ENCODE measurements at places on chromosomes 7 and 10. TPM values are rescaled to one million over a fixed set of nuclear protein-coding genes. Genes with fewer than 3 reads are reported as not detected.

GRCh38 chr10:68559841-68560185 is 324 bp upstream of the TET1 start:
- peak overlapping the region; percentile 52 for H3K4me3 ChIP-seq
- H3K4me1 ChIP-seq, result peaks cover 20% of the 10 kb centered on the region
- peaks cover 65% of the 10 kb centered on the region for H3K27me3 ChIP-seq
- peak; percentile 49 for DNase-seq

The GPR141 gene
- total RNA-seq, result not detected

GRCh38 chr7:33905389-33906032 is at the start of gene BMPER:
TSS of gene BMPER (plus strand) at chr7:33905539. CDS start at chr7:33905614, 75 bp downstream.
- peak within 1 kb of the TSS; percentile 57 for H3K4me3 ChIP-seq
- DNase-seq, result no peak
- H3K27ac ChIP-seq, result no peak within 1 kb of the TSS
- no peaks in the 10 kb centered on the region for H3K36me3 ChIP-seq
- H3K27me3 ChIP-seq, result peaks cover 78% of the 10 kb centered on the region

The RABGEF1 gene
- total RNA-seq, result 21.7 TPM

- peak; percentile 18 for DNase-seq
- H3K4me1 ChIP-seq, result no peaks in the 10 kb centered on the region
- no peak overlapping the region for H3K27ac ChIP-seq
- no peaks in the 10 kb centered on the region for H3K27me3 ChIP-seq
- no peaks in the 10 kb centered on the region for H3K36me3 ChIP-seq
Measured at GRCh38 chr7:45593877-45594276, 19.7 kb downstream of the ADCY1 start.

- H3K27me3 ChIP-seq, result peaks cover 3% of the 10 kb centered on the region
- no peaks in the 10 kb centered on the region for H3K36me3 ChIP-seq
- no peak for DNase-seq
- H3K27ac ChIP-seq, result no peak overlapping the region
Measured at GRCh38 chr7:86949052-86949778, 110.2 kb downstream of the ELAPOR2 start.

All from activated CD8-positive, alpha-beta memory T cell treated with anti-CD3 and anti-CD28 coated beads, Interleukin-2, amount 10 ng/mL, durations not matched to agents 7 days and 5 days (primary cell).